Panc1 (cell line): ENCODE measurements at places on chromosomes 3 and 15. TPM values are rescaled to one million over a fixed set of nuclear protein-coding genes. Genes with fewer than 3 reads are reported as not detected.

C2CD4A gene
- total RNA-seq: 0.15 TPM

IMPG2 gene
- 0.10 TPM for total RNA-seq

FAM107A gene
- total RNA-seq: 0.08 TPM

DNA sequence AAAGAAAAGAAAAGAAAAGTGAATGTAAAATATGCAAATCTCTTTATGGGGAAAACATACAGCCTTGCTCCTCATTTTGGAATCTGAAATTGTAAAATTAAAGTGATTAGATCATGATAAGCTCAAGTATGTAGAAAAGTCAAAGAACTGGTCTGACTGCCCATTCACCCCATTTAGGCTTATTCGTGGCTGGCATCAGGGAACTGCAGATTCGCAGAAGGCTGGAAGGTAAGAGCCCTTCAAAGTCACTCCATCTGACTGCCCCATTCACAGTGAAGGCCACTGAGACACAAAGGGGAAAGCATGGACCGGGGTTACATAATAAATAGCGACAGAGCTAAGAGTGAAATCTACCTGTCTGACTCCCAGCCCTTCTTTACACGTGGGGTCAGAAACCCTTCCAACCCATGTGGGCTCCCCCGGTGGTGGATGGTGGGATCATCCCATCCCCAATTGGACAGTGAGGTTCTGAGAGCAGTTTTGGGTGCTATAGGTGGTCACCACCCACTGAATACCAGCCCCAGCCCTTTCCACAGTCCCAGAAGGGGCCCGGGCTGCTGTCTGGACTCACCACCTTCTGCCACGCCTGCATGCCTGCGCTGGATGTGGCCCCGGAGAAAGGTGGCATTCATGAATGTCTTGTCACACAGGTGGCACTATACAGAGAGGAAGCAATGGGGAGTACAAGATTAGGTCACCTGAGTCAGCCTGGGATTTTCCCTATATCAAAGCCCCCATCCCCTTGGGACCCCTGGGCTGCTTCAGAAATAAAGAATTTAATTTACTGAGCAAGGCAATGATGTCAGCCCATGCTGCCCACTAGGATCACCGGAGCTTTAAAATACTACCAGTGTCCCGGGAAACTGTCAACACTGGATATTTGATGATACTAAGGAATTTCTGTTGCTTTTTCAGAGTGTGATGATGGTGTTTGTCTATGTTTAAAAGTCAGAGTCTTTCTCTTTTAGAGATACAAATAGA lies 17.9 kb downstream of the DZIP1L start:
- no peaks in the 10 kb centered on the region for H3K27me3 ChIP-seq
- H3K4me3 ChIP-seq: no peak overlapping the region
- no peak for DNase-seq
- no peaks in the 10 kb centered on the region for H3K36me3 ChIP-seq
- H3K27ac ChIP-seq: no peak overlapping the region
- H3K4me1 ChIP-seq: peaks cover under 1% of the 10 kb centered on the region; the same call in 1 of the 2 replicates
